ENCODE measurements at places on chromosomes 16 and 17.
A peak's percentile ranks its signal among the peaks of the same experiment; 100 is the strongest.

DNA sequence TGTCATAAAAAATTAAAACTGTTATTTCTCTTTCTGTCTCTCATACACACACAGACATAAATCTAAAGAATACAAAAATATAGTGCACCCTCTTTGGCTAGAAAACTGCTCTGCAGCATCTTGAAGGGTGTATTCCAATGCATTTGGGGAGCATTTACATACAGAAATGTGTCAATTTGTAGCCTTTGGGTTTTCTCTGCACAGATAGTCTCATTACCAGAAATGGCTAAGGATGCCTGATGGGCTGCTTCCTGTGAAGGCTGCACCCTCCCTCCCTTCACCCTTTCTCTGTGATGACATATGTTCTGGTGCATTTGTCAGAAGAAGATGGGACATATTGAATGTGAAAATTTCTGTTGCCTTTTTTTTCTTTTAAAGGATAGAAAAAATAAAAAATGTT is 1239.3 kb downstream of the CDH11 start:
- DNase-seq, result no peak

DNA sequence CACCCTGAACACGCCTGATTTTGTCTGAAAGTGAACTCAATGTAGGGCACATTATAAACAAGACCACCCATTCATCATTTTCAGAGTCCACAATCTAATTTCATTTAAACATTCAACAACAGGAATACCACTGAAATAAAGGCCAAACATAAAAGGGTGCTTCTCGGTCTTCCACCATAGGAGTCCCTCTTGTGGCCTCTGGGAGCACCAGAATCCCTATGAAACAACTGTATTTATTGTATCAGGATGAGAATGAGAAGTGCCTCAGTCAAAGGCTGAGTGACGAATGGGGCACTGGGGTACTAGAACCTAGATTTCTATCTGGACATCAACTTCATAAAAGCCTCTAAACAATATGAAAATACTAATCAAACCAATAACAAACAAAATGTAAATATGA is 40.4 kb downstream of the NXPH3 start:
- peak; percentile 41 for DNase-seq

- DNase-seq, result no peak
Measured at GRCh38 chr17:48013876-48014594, 23.6 kb downstream of the COPZ2 start.

GRCh38 chr17:55435408-55435807 is 13.8 kb upstream of the MMD start:
- DNase-seq, result no peak

DNA sequence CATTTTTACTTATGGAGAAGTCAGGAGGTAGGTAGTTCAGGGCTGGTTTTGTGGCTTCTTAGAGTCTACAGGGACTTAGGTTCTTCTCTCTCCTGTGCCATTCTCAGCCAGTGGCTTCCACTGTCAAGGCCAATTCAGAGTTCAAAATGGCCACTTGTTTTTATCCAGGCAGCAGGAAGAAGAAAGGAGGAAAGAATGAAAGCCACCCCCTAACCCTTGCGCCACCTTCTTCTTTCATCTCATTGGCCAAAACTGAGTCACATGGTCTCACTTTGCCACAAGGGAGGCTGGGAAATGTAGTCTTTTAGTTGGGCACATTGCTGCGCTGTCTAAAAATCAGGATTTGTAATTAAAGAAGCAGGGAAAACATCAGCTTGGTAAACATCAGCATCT is 60.8 kb upstream of the MED9 start:
- DNase-seq, result peak; percentile 89

Data from GM23338 (cell line).